ENCODE measurements at places on chromosomes 5 and 9.

DNA sequence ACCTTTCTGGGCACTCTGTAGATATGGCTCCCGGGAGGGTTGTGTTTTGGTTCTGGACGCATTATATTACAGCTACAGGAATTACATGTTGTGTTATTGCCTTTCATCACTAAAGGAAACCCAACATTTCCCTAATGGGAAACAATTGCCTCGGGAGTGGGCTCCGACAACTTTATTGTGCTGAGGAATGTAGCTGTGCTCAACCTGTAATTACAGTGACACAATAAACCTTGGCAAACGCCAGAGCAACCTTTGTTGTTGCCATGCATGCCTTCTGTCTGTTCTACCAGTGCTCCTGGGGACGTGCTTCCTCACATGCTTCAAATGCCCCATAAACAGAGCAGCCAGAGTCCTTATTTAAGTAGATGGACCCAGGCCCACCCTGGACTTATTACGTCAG lies 182.4 kb downstream of the DIRAS2 start:
- no peak for DNase-seq

GRCh38 chr5:135559354-135559753 lies 19.4 kb downstream of the CXCL14 start:
- no peak for DNase-seq

- DNase-seq, result no peak
These were observed 1.5 kb upstream of the MYO10 start for GRCh38 chr5:16937503-16938161.

DNA sequence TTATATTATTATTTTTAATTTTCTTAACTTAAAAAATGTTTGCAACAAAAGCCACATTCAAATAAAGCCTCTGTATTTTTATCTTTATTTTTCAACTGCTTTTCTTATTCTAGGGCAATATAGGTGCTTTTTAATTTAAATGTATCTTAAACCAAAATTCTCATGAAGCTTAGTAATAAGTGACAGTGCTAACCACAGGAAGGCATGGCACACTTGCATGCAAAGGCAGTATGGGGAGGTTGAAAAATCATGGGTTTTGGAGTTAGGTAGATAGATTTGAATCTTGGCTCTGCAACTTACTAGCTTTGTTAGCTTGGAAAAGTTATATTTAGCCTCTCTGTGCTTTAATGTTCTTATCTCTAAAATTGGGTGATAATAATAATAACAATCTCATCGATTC lies 458.0 kb downstream of the DMAC1 start:
- DNase-seq, result no peak

DNA sequence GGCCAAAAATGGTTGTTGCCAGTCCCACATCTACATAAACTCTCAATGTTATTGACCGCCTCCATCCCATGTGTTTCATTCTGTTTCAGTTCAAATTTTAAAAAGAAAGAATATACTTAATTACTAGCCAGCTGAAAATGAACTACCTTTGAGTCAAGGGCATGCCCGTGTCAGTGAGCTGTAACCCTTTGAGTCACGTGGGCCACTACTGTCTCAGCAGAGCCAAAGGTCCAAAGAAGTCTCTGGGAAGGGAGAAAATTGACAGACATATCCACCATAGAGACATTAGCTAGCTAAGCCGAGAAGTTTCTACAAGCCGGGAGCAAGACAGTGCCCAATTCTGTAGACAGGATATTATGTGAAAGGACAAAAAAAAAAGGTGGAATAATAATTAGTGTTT lies 59.7 kb downstream of the NIM1K start:
- DNase-seq, result no peak

- no peak for DNase-seq
These were observed 55.8 kb upstream of the TMC1 start for GRCh38 chr9:72465593-72465984.

- DNase-seq, result no peak
These were observed 15.0 kb upstream of the GRHPR start for GRCh38 chr9:37407468-37407867.

DNA sequence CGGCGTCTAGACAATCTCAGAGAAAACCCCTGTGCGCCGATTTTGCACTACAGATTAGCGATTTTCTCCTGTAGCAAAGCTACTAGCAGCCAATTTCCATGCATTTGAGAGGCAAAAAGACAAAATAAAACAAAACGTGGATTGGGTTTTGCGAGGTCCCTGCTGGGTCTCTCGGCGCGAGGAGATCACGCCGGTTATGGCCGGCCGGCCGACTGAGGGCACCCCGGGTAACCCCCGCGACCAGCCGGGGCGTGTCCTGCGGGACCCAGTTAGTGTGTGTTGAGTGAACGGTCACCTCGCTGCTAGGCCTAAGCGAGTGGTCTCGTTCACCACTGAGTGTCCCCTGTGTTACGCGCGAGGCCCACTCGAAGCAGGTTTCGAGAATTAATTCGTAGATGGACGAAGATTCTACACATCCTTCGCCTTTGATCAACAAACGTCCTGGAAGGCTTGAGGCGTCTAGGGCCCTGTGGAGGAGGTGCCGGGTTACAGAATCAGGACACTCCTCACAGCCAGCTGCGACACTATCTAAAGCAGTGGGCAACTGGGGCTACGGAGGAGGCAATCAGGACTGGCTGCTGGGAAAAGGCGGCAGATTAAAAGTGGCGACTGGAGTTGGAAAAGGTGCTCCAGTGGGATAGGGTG lies 764 bp upstream of the VDAC1 start:
- no peak for DNase-seq

DNA sequence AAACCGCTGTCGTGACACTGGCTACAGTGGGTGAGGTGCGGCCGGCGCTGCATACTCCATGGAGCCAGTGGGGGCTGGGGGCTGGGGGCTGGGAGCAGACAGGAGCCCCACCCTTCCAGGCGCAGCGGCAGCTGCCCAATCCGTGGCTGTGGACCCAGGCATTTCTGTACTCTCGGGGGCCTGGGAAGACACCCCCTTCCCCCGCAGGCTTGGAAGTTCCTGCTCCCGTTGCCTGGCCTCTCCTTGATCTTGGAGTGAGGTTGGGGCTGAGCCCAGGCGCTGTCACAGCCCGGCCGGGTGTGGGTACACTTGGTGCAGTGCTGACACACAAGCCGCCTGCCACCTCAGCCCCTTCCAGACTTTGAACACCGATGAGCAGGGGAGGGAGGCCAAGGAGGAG lies 27.7 kb upstream of the GGTA1 start:
- no peak for DNase-seq

GRCh38 chr9:98187926-98188325 lies 4.5 kb downstream of the CORO2A start:
- no peak for DNase-seq

DNA sequence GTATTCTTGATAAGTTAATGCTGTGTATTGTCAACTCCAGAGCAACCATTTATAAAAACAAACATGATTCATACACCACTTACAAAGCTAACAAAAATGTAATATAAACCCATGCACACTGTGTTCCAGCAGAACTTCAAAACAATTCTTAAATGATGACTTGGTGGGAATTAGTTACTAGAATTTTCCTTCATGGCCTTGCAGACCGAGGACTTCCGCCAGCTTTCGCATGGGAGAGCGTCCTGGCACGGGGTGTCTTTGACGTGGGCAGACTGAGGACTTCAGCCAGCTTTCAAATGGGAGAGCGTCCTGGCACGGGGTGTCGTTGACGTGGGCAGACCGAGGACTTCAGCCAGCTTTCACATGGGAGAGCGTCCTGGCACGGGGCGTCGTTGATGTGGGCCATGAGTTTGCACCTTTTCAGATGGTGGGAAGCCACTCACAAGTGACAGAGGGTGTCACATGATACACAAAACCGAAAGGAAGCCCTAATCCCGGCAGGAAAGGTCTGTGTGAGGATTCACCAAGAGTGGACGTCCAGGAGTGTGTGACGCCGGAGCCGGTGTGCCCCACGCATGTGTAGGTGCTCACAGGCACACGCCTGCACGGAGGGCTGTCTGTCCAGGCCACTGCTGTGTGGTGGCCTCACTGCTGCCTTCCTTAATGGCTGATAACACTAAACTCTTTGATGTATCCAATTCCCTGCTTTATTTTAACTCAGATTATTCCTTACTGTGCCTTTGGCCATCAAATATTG lies 211.3 kb upstream of the IRX4 start:
- DNase-seq, result no peak

- DNase-seq, result no peak
These were observed 11.3 kb downstream of the MYMK start for GRCh38 chr9:133513214-133514100.

DNA sequence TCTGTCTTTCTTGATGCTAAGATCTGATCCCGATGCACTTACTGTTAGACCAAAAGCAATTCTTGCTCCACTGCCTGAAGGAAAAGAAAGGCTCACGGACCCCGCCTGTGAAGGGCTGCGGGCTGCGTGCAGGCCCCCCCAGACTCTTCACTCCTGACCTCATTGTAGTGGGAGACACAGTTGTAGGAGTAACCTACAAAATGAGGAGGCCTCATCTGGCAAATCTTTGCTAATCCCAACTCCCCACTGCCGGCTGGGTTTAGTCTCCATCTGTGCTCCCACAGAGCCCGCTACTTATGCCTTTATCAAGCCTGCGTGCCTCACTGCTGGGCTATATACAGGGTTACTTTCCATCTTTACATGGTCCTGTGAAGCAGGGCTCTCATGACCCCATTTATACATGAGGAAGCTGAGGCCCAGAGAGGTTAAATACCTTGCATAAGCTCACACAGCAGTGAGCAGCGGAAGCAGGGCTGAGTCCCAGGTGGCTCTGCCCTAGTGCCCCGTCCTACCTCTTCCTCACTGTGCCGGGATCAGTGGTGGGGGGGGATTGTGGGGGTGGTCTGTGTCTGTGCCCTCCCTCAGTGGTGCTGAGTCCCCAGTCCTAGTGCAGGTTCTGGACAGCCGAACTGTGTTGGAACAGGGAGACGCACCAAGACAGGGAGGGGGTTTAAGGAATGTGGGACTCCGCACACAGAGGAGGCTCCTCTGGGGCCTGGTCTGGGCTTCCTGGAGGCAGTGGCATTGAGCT lies 43.9 kb upstream of the RNF130 start:
- DNase-seq, result no peak

- DNase-seq, result no peak
These were observed 29.8 kb downstream of the AHRR start for GRCh38 chr5:351084-351920.

GRCh38 chr9:33197279-33198152 lies 30.4 kb upstream of the B4GALT1 start:
- DNase-seq, result peak; percentile 24

DNA sequence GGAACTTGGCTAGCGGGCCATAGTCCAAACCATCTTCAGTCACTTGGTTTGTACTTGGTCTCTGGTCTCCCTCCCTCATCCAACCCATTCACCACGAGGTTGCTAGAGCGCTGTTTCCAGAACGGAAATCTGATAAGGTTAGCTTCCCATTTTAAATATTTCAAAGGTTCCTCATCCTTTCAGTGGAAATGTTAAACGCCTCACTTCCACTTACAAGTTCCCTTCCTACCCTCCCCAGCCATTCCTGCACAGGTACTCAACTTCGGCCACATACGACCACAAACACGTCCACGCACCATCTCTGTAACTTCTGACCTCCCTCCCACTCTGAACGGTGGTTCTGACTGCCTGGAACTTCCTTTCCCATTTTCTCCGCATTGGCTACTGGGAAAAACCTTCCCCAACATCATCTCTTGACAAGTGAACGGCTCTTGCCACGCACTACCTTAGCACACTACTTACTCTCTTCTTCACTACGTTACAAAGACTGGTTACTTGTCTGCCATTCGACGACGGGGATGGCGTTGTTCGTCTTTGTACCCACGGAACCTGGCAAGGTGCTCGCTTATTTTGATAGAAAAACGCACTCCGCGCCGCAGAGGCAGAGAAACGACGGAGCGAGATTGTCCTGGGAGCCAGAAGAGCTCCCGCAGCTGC lies 629 bp downstream of the CCNH start:
- DNase-seq, result peak; percentile 50

- no peak for DNase-seq
These were observed 49.0 kb downstream of the FSD1L start for GRCh38 chr9:105496826-105497225.

- no peak for DNase-seq
These were observed 50.5 kb downstream of the SH3PXD2B start for GRCh38 chr5:172403817-172404216.

DNA sequence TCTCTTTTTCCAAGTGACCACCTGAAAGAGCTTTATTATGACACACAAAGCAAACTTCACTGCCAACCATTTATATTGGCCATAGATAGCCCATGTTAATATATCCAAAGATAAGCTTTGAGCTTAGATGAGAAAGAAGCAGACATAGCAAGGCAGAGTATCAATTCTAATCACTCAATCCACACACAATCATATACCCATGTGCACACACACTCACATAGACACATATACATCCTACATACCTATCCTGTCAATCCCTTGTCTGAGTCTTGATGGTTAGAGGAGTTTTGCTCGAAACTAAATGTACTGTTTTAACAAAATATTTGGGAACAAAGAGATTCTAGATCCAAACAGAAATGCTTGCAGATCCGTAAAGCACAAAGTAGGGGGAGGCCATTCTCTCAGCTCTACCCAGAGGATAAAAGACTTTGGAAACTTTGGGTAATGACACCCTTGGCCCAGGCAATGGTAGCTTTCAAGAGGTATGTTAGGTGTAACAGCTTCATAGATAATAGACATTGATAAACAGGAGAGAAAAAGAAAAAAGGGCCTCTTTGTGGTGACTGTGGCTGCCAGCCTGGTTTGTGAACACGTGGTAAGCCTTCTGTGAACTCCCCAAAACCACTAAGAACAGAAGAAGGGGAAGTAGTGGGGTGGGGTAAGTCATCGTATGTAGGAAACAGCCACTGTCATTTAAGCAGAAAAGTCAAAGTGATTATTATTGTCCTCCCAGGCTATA lies 121.6 kb downstream of the TLR4 start:
- no peak for DNase-seq
